Activated CD4-positive, alpha-beta T cell treated with anti-CD3 and anti-CD28 coated beads, Interleukin-2, amount 50 U/mL, for 48 hours (primary cell): ENCODE measurements at places on chromosomes 6 and 20.

GRCh38 chr20:16747291-16747811, 807 bp upstream of the OTOR start:
- DNase-seq = no peak

DNA sequence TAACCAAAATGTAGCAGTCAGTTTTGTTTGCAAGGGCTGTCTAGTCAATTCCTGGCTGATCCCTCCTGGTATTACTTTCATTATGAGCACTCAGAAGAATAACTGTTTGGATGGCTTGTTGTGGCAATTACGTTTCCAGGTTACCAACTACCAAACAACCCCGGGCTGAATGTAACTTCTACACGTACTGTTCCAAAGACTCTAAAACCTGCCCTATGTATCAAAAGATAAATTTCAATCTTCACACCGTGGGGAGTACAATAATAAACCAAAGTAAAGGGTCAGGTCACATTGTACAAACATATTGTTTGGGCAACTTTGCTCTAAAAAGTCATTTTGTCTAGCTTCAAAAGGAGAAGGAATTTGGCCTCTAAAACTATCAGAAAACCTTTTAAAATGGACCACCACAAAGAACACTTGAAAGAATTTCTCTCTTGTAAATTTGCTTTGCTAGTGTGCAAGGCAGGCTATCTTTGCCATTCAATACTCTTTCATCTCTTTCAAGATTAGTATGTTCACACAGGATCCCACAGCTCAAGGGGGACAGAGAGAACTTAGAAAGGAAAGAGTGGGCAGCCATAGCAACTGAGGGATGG, 27.6 kb downstream of the DCDC2 start:
- DNase-seq = no peak

DNA sequence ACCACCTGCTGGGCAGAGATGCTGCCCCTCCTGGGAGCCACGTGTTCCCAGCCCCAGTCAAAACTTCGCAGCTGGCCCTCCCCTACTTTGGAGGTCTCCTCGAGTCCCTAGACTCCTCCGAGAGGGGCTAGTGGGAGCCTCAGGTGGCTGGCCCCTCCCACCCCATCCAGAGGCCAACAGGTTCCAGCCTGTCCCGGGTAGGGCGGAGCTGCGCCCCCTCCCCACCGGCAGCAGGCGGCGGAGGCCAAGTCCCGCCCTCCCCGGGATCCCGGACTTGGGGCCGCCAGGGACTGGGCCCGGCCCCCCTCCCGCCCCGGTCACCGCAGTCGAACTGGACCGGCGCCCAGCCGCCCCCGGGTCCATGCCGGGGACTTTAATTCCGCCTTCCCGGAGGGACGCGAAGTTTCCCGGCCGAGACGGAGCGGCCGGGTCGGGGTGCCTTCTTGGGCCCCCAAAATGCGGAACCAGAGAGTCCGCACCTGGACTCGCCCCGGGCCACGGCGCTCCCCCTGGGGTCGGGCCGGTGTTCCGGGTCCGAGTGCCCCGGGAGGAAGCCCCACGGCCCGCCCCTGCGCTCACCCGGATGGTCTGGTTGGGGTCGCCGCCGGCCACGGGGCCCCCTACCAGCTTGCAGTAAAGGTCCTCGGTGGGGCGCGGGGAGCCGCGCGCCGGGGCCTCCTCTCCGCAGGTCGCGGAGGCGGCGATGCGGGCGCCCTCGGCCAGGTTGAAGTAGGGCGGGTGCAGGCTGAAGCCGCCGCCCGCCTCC, 559 bp downstream of the LAMA5 start:
- no peak for DNase-seq

DNA sequence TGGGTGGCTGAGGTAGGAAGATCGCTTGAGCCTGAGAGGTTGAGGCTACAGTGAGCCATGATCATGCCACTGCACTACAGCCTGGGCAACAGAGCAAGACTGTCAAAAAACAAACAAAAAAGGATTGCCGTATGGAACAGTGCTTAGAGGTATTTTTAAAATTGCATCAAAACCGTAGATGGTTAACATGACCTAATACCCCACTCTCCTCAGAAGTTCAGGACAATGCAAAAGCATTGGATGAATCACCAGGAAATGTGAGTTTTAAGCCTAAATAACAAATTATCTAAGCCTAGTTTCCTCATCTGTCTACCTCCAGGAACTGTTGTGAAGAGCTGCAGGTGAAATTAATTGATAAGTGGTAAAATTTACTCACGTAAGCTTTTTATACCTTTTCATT, 123.8 kb upstream of the ID4 start:
- DNase-seq = no peak

- peak; percentile 10 for DNase-seq
These were observed 224.9 kb upstream of the SMLR1 start for GRCh38 chr6:130602151-130602770.

DNA sequence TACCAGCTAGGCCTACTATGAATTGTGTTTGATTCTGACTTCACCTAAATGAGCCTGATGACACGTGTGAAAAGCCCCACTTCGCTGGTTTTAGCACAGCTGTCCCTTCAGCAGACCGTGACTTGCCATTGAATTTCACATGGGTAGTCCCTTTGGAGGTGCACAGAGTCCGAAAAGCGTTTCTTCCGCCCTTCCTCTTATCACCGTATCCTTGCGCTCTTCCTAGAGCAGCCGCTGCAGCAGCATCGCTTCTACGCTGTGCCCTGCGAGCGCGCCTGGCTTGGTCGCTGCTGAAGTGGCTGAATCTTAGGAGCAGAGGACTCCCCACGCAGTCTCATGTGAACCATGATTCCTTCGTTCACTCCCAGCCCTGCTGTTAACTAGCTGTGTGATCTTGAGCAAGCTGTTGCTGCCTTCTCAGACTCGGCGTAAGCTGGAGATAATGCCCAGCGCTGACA, 127.0 kb downstream of the PACRG start:
- DNase-seq = no peak

DNA sequence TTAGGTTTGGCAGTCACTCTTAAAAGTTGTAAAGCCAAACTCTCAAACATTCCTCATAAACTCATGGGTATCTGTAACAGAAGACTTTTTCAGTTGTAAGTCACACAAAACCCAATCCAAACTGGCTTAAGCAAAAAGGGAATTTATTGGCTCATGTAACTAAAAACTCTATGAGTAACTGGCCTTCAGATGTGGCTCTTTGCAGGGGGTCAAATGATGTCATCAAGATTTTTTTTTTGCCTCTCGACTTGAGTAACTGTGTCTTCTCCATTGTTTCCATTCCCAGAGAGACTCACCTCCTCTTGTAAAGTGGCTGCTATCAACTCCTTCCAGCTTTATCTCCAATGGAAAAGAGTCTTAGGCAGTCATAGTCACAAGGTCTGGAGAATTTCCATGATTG, 645.0 kb downstream of the DHX35 start:
- DNase-seq = no peak

- DNase-seq = no peak
These were observed 41.2 kb downstream of the PDSS2 start for GRCh38 chr6:107418118-107418517.

DNA sequence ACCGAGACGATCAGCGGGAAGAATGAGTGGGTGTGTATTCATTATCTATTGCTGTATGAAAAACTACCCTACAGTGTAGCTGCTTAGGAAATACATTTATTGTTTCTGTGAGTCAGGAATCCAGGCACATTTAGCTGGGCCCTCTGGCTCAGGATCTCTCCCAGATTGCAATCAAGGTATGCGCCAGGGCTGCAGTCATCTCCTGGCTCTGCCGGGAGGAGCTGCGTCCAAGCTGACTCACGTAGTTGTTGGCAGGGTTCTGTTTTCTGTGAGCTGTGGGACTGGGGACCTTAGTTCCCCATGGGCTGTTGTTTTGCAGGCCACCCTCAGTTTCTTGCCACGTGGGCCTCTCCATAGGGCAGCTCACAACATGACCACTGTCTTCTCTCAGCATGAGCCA, 68.2 kb upstream of the FUCA2 start:
- no peak for DNase-seq

GRCh38 chr6:20991910-20992309, 457.7 kb downstream of the CDKAL1 start:
- no peak for DNase-seq

DNA sequence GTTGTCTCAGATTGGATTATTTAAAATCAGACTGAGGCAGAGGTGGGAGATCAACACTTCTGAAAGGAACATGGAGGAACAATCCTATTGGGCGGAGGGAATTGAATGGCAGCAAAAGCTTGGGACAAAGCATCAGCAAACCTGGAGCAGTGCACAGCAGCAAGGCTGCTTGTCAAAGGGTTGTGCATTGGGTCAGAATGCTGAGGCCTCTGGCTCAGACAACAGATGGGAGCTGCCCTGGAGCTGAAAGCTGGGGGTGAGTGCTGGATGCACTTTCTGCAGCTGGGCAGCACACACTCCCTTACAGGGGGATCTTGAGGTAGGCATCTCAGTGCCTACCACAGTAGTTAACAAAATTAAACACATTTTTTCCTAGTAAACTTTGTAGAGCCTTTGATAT, 634.4 kb upstream of the MMS22L start:
- no peak for DNase-seq

GRCh38 chr20:57837208-57838035, 127.6 kb upstream of the PMEPA1 start:
- DNase-seq = no peak

GRCh38 chr6:160039441-160039840, 70.6 kb downstream of the IGF2R start:
- DNase-seq = no peak

DNA sequence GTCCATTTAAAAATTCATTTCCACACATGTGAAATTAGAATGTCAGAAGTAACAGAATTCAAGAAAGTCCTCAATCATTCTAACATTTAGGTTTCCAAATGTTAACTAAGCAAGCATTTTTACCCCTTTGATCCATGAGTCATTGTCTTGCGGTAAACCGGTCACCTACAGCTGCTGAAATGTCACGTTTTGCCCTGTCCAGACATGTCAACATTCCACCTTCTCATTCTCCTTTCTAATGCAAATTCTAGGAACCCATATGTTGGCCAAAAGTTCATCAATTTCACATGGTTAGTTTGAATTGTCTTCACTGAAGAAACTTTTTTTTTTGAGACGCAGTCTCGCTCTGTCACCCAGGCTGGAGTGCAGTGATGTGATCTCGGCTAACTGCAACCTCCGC, 117.2 kb downstream of the IPCEF1 start:
- no peak for DNase-seq

DNA sequence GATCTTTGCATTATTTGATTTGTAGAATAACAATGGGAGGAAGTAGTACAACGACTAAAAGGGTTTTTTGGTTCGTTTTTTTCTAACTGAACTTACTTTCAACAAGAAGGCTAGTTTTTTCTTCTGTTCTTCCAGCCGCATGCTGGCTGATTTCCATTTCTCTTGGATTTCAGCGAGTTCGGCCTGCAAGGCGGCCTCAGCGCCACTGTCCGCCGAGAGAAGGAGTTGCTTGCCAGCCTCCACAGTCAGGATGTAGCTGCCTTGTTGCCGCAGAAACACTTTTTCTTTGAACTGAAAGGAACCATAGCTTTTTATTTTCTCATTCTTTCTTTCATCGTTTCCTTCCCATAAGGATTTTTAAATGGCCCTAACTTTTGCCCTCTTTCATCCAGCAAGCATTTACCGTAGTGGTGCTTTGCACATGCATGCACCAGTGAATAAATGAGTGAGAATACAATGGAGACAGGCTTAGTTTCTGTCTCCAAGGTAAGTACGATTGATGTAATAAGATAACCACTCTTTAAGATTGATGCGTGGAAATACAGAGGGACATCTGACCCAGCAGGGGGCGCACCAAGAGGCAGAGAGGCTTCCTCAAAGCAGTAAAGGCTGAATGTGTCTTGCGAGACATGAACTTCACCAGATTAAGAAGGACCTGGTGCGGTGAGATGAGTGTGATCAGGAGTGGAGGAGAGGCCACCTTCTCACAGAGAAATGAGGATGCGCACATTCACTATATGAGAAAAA, 398.8 kb downstream of the ESR1 start:
- peak; percentile 57 for DNase-seq

DNA sequence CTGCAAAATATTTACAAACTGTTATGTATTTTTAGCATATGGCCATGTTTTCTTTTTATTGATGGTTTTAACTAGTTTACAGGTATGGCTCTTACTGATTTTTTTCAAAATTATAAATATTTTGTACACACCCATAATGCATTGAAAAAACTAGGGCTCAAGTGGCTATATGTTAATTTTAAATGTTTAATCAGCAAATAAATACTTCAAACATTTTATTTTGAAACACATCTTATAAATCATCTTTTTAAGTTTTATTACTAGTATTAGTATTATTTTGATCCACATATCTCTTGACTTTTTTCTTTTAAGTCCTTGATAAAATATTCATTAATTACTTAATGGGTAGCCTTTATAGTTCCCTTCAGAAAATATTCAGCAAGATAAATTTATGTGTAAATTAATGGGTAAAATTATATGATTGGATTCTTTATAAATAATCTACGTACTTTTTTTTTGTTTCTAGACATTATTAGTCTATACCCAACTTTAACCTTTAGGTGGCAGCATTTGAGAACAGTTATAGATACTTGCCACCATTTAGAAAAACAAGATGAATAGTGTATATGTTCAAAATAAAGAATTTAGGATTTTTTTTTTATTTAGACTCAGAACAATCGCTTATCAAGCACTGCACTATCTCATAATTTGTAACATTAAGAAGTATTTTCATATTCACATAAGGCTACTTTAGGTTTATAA, 241.9 kb downstream of the ADGRB3 start:
- no peak for DNase-seq

DNA sequence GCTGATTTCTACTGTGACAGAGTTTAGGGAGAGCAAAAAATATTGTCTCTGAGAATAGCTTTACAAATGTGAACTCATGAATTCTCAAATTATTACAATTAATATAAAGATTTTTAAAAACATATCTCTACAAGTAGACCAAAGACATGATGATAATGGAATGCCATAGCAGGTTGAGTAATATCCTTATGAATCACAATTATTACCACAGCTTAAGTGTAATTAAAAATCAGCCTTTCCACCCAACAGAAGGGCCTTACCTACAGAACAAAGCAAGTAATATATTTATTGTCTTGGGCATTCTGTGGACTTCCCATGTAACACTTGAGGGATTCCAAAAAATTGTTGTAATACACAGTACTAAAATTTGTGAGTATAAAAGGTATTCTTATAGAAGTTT, 1099.6 kb upstream of the GJE1 start:
- DNase-seq = no peak

- no peak for DNase-seq
These were observed 48.6 kb upstream of the FABP7 start for GRCh38 chr6:122730775-122731386.

DNA sequence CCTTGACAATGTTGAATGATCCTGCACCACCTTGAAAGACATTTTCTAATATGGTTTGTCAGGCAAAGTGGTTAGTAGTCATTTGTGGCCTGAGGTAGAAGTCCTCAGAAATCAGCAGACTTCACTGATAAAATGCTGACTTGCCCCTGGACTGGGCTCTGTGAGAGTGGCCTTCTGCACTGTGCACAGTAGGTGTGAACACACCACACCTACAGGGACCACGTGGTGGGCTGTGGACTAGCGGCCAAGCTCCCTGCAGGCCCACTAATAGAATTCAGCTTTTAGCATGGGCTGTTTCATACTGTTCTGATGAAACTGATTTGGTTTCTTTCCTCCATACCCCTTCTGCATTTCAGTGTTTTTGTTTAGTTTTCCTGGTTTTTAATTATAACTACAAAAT, 7.3 kb downstream of the BPHL start:
- DNase-seq = no peak

GRCh38 chr6:2531426-2532215, 219.1 kb downstream of the MYLK4 start:
- DNase-seq = no peak

- no peak for DNase-seq
These were observed 26.2 kb upstream of the HDAC2 start for GRCh38 chr6:113997116-113997515.

- no peak for DNase-seq
These were observed 183.9 kb downstream of the SYNDIG1 start for GRCh38 chr20:24653306-24653705.

- DNase-seq = no peak
These were observed 322.8 kb upstream of the SOX4 start for GRCh38 chr6:21270636-21271201.
